PC-3 (cell line): ENCODE measurements at places on chromosomes 6 and 20. TPM values are rescaled to one million over a fixed set of nuclear protein-coding genes. Genes with fewer than 3 reads are reported as not detected.

Gene NRN1
- total RNA-seq: not detected in 2 replicates

Gene PNPLA1
- total RNA-seq: 0.29 TPM in 1 of 2 replicates, not detected in the other

Gene SH3BGRL2
- 3.7 and 3.8 TPM in 2 replicates for total RNA-seq

Gene CASP8AP2
- total RNA-seq: 6.6 and 7.8 TPM in 2 replicates

Gene AGER
- 2.0 and 5.0 TPM in 2 replicates for total RNA-seq

Gene NHSL1
- total RNA-seq: 4.8 and 6.1 TPM in 2 replicates

GRCh38 chr6:21961226-21961625, 335.6 kb downstream of the PRL start:
- H3K36me3 ChIP-seq: no peaks in the 10 kb centered on the region
- H3K4me1 ChIP-seq: no peaks in the 10 kb centered on the region
- no peak overlapping the region for H3K4me3 ChIP-seq
- no peaks in the 10 kb centered on the region for H3K27me3 ChIP-seq
- no peak overlapping the region for H3K27ac ChIP-seq
- DNase-seq: no peak

- peaks cover 62% of the 10 kb centered on the region for H3K27me3 ChIP-seq
- H3K36me3 ChIP-seq: no peaks in the 10 kb centered on the region
- no peak overlapping the region for H3K27ac ChIP-seq
- H3K4me1 ChIP-seq: no peaks in the 10 kb centered on the region
These were observed 13.1 kb downstream of the NRSN1 start for GRCh38 chr6:24139080-24139479.

GRCh38 chr20:35663516-35664465, 909 bp downstream of the CPNE1 start:
- peak; percentile 47 for DNase-seq
- peaks cover 33% of the 10 kb centered on the region for H3K4me1 ChIP-seq
- peaks cover 5% of the 10 kb centered on the region; the same call in 1 of the 2 replicates for H3K36me3 ChIP-seq
- H3K27me3 ChIP-seq: no peaks in the 10 kb centered on the region
- H3K4me3 ChIP-seq: peak overlapping the region; percentile 79

- no peaks in the 10 kb centered on the region for H3K27me3 ChIP-seq
- DNase-seq: no peak
- no peak overlapping the region for H3K27ac ChIP-seq
- H3K4me1 ChIP-seq: no peaks in the 10 kb centered on the region
These were observed 50.9 kb downstream of the RPRD1B start for GRCh38 chr20:38084425-38084951.

GRCh38 chr6:136641873-136642465, 91.7 kb upstream of the MAP7 start:
- no peak for DNase-seq
- no peaks in the 10 kb centered on the region for H3K27me3 ChIP-seq
- H3K4me3 ChIP-seq: no peak overlapping the region
- H3K27ac ChIP-seq: no peak overlapping the region
- H3K36me3 ChIP-seq: no peaks in the 10 kb centered on the region

DNA sequence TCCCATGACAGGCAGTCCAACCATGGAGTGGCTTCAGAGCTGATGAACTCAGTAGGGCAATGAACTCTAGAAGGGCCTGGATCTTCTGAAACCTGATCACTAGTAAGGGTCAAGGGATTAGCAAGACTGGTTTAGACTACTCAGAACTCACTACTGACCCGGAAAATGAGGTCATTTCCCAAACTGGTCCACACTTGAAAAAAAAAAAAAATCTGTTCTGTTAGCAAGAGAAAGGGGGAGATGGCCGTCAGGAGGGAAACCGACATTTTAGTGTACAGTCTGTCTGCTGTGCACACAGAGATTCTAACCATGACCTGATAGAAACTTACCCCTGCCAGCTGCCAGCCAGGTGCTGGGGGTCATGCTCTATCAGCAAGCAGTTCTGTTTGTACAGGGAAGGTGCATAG, 262.4 kb upstream of the AGPAT4 start:
- H3K4me3 ChIP-seq: no peak overlapping the region
- no peak overlapping the region for H3K27ac ChIP-seq
- DNase-seq: no peak
- peaks cover 91% of the 10 kb centered on the region for H3K27me3 ChIP-seq
- H3K4me1 ChIP-seq: no peaks in the 10 kb centered on the region

GRCh38 chr6:116139917-116140316, 14.0 kb upstream of the COL10A1 start:
- no peaks in the 10 kb centered on the region for H3K27me3 ChIP-seq
- peak; percentile 45 for DNase-seq
- H3K4me1 ChIP-seq: no peaks in the 10 kb centered on the region
- no peaks in the 10 kb centered on the region for H3K36me3 ChIP-seq
- H3K27ac ChIP-seq: no peak overlapping the region

- no peaks in the 10 kb centered on the region for H3K36me3 ChIP-seq
- no peak for DNase-seq
- H3K27ac ChIP-seq: no peak overlapping the region
These were observed 282.2 kb downstream of the GJA1 start for GRCh38 chr6:121717686-121718085.

DNA sequence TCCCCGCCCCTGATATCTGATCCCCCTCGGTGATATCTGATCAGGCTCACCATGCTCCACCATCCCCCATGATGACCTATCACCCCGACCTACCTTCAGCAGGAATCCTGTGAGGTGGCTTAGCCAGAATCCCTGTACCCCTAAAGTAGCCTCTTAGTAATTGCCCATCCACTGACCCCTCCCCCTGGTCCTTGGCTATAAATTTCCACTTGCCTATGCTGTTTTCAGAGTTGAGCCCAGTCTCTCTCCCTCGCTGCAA, 177.5 kb upstream of the GGTLC1 start:
- H3K4me3 ChIP-seq: no peak overlapping the region
- DNase-seq: no peak
- no peaks in the 10 kb centered on the region for H3K27me3 ChIP-seq
- no peak overlapping the region for H3K27ac ChIP-seq

GRCh38 chr6:90293319-90293953, 3.2 kb downstream of the BACH2 start:
- H3K4me1 ChIP-seq: peaks cover 7% of the 10 kb centered on the region
- no peaks in the 10 kb centered on the region for H3K36me3 ChIP-seq
- DNase-seq: no peak
- H3K4me3 ChIP-seq: no peak overlapping the region
- no peaks in the 10 kb centered on the region for H3K27me3 ChIP-seq
- H3K27ac ChIP-seq: no peak overlapping the region

- DNase-seq: peak; percentile 94
- H3K4me3 ChIP-seq: no peak overlapping the region
- H3K36me3 ChIP-seq: no peaks in the 10 kb centered on the region
- no peak overlapping the region for H3K27ac ChIP-seq
- no peaks in the 10 kb centered on the region for H3K4me1 ChIP-seq
These were observed 40.5 kb downstream of the PIM1 start for GRCh38 chr6:37210313-37210968.
